MCF 10A (cell line): ENCODE measurements at places on chromosomes 5 and 9. TPM values are rescaled to one million over a fixed set of nuclear protein-coding genes. Genes with fewer than 3 reads are reported as not detected.

GRCh38 chr9:110750272-110750671 lies 81.7 kb downstream of the MUSK start:
- H3K4me3 ChIP-seq, result no peak overlapping the region
- no peak overlapping the region for H3K27ac ChIP-seq
- H3K27me3 ChIP-seq, result no peaks in the 10 kb centered on the region
- DNase-seq, result no peak
- H3K4me1 ChIP-seq, result peaks cover 74% of the 10 kb centered on the region

- H3K27ac ChIP-seq, result no peak overlapping the region
- peaks cover 5% of the 10 kb centered on the region for H3K4me1 ChIP-seq
- H3K36me3 ChIP-seq, result no peaks in the 10 kb centered on the region
- no peaks in the 10 kb centered on the region for H3K27me3 ChIP-seq
These were observed 37.0 kb downstream of the DPYSL3 start for GRCh38 chr5:147472664-147473475.

GRCh38 chr5:169474226-169474625 lies 109.3 kb upstream of the SPDL1 start:
- no peak overlapping the region for H3K27ac ChIP-seq
- H3K4me3 ChIP-seq, result no peak overlapping the region
- H3K4me1 ChIP-seq, result no peaks in the 10 kb centered on the region
- DNase-seq, result no peak
- no peaks in the 10 kb centered on the region for H3K36me3 ChIP-seq
- H3K27me3 ChIP-seq, result no peaks in the 10 kb centered on the region

DNA sequence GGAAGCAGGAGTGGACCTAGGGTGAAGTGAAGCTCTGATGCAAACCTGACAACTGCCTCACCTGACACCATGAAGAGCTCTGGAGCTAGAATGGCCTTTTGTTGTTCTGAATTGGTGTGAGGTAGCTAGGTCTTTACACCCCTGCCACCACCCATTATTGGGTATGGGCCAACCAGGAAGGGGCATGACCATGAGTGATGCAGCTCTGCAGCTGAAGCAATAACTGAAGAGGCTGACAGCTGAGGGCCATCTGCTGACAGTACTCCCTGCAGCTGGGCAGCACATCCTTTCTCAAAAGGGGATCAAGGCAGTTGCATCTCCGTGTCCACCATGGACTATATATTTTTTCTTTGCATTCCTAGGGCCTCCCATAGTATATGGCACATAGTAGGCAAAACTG lies 87.0 kb upstream of the TLE1 start:
- H3K4me1 ChIP-seq, result no peaks in the 10 kb centered on the region
- H3K36me3 ChIP-seq, result no peaks in the 10 kb centered on the region
- H3K4me3 ChIP-seq, result no peak overlapping the region
- H3K27ac ChIP-seq, result no peak overlapping the region
- H3K27me3 ChIP-seq, result no peaks in the 10 kb centered on the region
- no peak for DNase-seq

GRCh38 chr5:133075572-133076536 lies 24.0 kb downstream of the HSPA4 start:
- DNase-seq, result no peak
- H3K27me3 ChIP-seq, result no peaks in the 10 kb centered on the region
- peak overlapping the region; percentile 2 for H3K27ac ChIP-seq
- no peak overlapping the region for H3K4me3 ChIP-seq
- H3K4me1 ChIP-seq, result peaks cover 11% of the 10 kb centered on the region

DNA sequence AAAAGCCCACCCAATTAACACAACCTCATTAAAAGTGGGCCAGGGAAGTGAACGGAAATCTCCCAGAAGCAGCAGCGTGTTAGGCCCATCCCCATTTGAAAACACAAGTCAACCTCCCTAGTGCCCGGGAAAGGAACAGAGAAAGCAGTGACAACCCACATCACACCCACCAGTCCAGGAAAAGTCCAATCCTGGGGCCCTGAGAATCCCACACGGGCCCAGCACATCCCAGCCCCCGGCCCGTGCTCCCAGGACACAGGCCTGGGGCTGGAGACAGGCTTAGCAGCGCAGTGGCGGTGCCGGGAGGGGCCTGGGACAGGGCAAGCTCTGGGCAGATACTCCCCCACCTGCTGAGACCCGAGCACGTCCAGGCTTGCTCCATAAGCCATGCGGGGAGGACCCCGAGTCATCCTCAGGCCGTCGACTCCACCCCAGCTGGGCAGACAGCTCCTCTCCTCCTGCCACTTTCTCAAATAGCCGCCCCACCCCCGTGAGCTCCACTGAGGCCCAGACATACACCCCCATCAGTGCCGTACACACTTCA lies 101.0 kb downstream of the KCNT1 start:
- peaks cover 7% of the 10 kb centered on the region for H3K36me3 ChIP-seq
- H3K4me3 ChIP-seq, result no peak overlapping the region
- DNase-seq, result no peak
- peaks cover 3% of the 10 kb centered on the region for H3K27me3 ChIP-seq
- no peak overlapping the region for H3K27ac ChIP-seq

DNA sequence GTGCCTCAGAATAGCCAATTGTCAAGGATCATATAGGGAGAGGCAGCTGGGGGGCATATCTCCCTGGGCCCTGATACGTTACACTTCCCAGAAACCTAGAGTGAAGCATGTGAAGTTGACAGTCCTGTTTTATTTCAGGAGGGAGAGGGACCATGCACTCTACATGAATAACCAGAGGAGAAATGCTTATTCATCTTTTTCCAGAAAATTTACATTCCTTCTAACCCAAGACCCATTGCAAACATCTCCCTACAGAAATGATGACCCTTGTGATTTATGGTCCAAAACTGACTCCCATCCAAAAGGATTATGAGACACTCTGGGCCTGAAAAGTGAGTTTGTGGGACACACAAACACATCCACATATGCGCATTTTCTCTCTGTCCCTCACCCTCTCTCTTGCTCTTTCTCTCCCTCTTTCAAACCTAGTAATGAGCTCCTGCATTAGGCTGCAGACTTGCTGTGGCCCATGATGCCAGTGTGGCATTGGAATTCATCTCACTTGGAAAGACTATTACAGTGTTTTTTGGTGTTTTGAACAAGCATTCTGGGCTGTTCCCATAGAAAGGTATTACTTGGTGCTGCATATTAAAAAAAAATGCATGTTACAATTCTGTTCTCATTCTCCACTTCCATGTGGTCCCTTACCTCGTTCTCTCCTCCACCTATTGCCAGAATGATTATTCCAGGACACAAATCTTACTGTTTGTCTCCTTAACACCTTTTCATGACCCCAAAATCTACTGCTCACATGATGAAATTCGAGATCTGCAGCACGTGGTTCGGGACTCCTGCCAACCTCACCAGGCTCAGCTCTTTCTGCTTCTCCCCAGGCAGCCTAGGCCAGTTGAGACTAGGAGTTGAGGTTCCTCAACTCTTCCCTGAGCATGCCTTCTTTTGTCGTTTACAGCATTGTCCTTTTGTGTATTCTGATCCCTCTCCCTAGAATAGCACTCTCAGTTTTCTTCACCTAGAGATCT lies 451.3 kb upstream of the KLF4 start:
- no peak for DNase-seq
- H3K27me3 ChIP-seq, result no peaks in the 10 kb centered on the region
- no peak overlapping the region for H3K4me3 ChIP-seq
- H3K4me1 ChIP-seq, result peaks cover 5% of the 10 kb centered on the region
- H3K36me3 ChIP-seq, result peaks cover 7% of the 10 kb centered on the region

FAM78A gene
- total RNA-seq, result 0.40 and 0.54 TPM in 2 replicates

TAS2R1 gene
- not detected in 2 replicates for total RNA-seq

FGF10 gene
- total RNA-seq, result not detected in 2 replicates

DNA sequence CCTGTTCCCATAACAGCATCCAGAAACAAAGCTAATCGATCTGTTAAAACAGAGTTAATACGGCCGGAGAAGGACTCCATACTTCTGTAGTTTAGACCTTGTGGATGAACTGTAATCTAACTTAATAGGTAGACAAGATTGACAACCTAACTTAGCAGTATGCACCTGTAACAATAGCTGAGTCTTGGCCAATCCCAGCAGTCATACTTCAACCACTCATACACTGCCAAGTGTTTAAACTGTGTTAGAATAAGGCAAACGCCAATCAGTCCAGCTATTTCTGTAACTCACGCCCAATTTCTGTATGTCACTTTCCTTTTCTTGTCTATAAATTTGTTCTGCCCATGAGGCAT lies 33.7 kb upstream of the MACIR start:
- no peaks in the 10 kb centered on the region for H3K4me1 ChIP-seq
- no peak overlapping the region for H3K4me3 ChIP-seq
- H3K27me3 ChIP-seq, result no peaks in the 10 kb centered on the region
- H3K36me3 ChIP-seq, result no peaks in the 10 kb centered on the region

C9orf153 gene
- 0.19 TPM in 1 of 2 replicates, not detected in the other for total RNA-seq

DNA sequence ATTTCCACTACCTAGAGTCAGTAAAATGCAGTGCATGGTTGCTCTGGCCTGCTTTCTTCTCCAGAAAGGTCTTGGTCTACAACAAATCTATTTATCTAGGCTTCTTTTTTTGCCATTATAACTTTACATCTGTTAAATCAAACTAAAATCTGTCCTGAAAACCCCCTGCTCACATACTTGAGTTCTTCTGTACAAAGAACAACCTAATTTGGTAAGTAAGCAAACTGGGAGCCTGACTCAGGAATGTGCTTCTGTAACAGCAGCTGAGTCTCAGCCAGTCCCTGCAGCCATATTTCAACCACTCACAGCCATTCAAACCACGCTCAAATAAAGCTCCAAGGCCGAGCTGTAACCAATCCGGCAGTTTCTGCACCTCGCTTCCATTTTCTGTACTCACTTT lies 95.8 kb downstream of the PLPP1 start:
- H3K27ac ChIP-seq, result peak overlapping the region; percentile 99
- peaks cover 18% of the 10 kb centered on the region for H3K36me3 ChIP-seq
- DNase-seq, result no peak

- H3K4me1 ChIP-seq, result peaks cover 15% of the 10 kb centered on the region
- H3K36me3 ChIP-seq, result no peaks in the 10 kb centered on the region
- H3K27me3 ChIP-seq, result peaks cover 11% of the 10 kb centered on the region
- no peak for DNase-seq
- H3K27ac ChIP-seq, result no peak overlapping the region
These were observed 57.1 kb downstream of the ENTREP1 start for GRCh38 chr9:69382135-69382534.

GRCh38 chr5:172180936-172181335 lies 7.1 kb downstream of the STK10 start:
- no peak overlapping the region for H3K27ac ChIP-seq
- H3K4me1 ChIP-seq, result peaks cover 29% of the 10 kb centered on the region
- no peaks in the 10 kb centered on the region for H3K27me3 ChIP-seq
- no peak overlapping the region for H3K4me3 ChIP-seq
- H3K36me3 ChIP-seq, result peaks cover 11% of the 10 kb centered on the region

- no peaks in the 10 kb centered on the region for H3K36me3 ChIP-seq
- DNase-seq, result peak; percentile 21
- no peak overlapping the region for H3K4me3 ChIP-seq
- no peaks in the 10 kb centered on the region for H3K4me1 ChIP-seq
These were observed 312.1 kb downstream of the TMEM232 start for GRCh38 chr5:110414360-110414759.

- no peak overlapping the region for H3K4me3 ChIP-seq
- H3K27ac ChIP-seq, result no peak overlapping the region
- peaks cover 1% of the 10 kb centered on the region for H3K4me1 ChIP-seq
- H3K27me3 ChIP-seq, result no peaks in the 10 kb centered on the region
These were observed 25.0 kb upstream of the MRPS30 start for GRCh38 chr5:44783634-44784315.

DNA sequence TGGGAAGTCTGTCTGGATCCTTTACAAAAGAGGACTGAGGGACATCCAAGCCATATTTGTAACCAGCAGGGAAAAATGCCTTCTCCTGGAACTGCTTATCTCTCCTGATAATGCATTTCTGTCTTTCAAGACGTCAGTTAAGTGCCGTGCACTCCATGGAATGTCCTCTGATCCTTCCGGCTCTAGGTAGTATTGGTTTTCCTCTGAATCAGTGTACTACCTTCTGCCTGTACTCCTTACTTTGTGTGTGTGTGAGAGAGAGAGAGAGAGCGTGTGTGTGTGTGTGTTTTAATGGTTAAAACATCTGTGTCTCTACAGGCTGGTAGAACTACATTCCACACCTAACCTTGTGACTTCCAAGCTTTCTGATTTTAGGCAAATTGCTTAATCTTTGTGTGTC lies 89.9 kb downstream of the PIP5K1B start:
- no peak overlapping the region for H3K4me3 ChIP-seq
- H3K27ac ChIP-seq, result no peak overlapping the region
- H3K27me3 ChIP-seq, result peaks cover 33% of the 10 kb centered on the region
- H3K4me1 ChIP-seq, result no peaks in the 10 kb centered on the region
- DNase-seq, result no peak
- H3K36me3 ChIP-seq, result no peaks in the 10 kb centered on the region

GRCh38 chr9:72440992-72441847 lies 76.2 kb upstream of the ZFAND5 start:
- H3K4me3 ChIP-seq, result no peak overlapping the region
- H3K27me3 ChIP-seq, result no peaks in the 10 kb centered on the region
- H3K4me1 ChIP-seq, result peaks cover 31% of the 10 kb centered on the region
- peak overlapping the region; percentile 91 for H3K27ac ChIP-seq

- H3K4me1 ChIP-seq, result peaks cover 18% of the 10 kb centered on the region
- no peaks in the 10 kb centered on the region for H3K36me3 ChIP-seq
- H3K27me3 ChIP-seq, result no peaks in the 10 kb centered on the region
- H3K27ac ChIP-seq, result peak overlapping the region; percentile 57
These were observed 54.5 kb downstream of the ADAM19 start for GRCh38 chr5:157520911-157521703.

SPATA31D1 gene
- not detected in 2 replicates for total RNA-seq

SEMA5A gene
- 1.2 and 1.4 TPM in 2 replicates for total RNA-seq
